CD4-positive, alpha-beta memory T cell (primary cell): ENCODE measurements at places on chromosomes 6 and 20. TPM values are rescaled to one million over a fixed set of nuclear protein-coding genes. Genes with fewer than 3 reads are reported as not detected.

SNPH gene
- polyA plus RNA-seq: 6.6 TPM

DDX27 gene
- 47.1 TPM for polyA plus RNA-seq

IYD gene
- not detected for polyA plus RNA-seq

MAP1LC3A gene
- polyA plus RNA-seq: 7.9 TPM

PTK6 gene
- 0.59 TPM for polyA plus RNA-seq

ATP6V1G2 gene
- polyA plus RNA-seq: 1.00 TPM

PROKR2 gene
- not detected for polyA plus RNA-seq

SYNDIG1 gene
- polyA plus RNA-seq: not detected

DLK2 gene
- polyA plus RNA-seq: 1.4 TPM

PHACTR1 gene
- 0.03 TPM for polyA plus RNA-seq
